HuH-7.5 (cell line): ENCODE measurements at places on chromosomes 16 and 17.

- DNase-seq: no peak
Observed at GRCh38 chr17:56781906-56782305, 51.8 kb downstream of the C17orf67 start.

DNA sequence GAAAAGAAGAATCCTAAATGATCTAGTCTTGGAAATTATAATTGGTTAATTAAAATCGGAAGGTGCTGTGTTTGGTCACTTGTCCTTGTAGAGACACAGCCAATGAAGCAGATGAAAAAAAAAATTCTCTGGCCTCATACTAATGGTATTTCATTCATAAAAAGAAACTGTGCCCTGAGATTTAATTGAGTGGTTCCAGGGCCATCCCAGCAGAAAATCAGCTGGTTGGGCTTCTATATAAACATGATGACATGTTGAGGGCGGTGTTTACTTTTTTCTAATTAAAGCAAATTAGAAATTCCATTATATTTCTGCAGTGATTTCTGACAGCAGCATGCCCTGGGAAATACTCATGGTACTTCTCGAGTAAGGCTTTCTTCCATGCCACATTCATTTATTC lies 191.9 kb upstream of the KCNJ16 start:
- no peak for DNase-seq

DNA sequence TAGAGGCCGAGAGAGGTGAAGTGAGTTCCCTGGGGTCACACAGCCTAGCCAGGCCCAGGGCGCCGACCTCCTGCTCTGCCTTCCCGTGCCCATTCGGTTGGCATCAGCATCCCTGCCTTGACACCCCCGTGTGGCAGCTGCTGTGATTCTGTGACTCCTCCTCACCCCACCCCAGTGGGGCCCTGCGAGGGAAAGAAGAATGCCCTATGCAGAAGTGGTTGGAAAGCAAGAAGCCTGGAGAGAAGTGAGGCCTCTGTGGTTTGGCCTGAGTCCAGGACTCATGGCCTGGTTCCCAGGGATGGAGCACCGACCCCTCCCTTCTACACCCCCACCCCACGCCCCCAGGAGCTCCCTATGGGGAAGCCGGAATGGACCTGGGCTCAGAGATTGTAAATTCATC lies 296.2 kb downstream of the SEC14L1 start:
- DNase-seq: no peak

DNA sequence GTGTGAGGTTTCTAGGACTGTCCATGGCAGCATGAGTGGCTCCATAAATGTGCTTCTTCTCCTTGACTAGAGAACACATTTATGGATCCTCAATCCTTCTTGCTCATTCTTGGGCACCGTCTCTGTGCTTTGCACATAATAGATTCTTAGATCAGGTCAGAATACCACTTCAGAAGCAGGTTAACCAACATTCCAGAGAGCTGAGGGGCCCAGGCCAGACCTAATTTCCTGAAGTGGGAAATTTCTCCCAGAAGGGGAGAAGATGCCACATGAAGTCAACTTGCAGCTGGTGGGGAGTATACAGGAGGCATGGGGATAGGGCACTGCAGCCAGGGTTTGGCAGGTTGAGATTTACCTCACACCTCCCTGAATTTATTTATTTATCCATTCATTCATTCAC lies 24.4 kb upstream of the VAT1L start:
- no peak for DNase-seq

GRCh38 chr17:56548661-56549060 lies 44.8 kb upstream of the NOG start:
- DNase-seq: no peak

DNA sequence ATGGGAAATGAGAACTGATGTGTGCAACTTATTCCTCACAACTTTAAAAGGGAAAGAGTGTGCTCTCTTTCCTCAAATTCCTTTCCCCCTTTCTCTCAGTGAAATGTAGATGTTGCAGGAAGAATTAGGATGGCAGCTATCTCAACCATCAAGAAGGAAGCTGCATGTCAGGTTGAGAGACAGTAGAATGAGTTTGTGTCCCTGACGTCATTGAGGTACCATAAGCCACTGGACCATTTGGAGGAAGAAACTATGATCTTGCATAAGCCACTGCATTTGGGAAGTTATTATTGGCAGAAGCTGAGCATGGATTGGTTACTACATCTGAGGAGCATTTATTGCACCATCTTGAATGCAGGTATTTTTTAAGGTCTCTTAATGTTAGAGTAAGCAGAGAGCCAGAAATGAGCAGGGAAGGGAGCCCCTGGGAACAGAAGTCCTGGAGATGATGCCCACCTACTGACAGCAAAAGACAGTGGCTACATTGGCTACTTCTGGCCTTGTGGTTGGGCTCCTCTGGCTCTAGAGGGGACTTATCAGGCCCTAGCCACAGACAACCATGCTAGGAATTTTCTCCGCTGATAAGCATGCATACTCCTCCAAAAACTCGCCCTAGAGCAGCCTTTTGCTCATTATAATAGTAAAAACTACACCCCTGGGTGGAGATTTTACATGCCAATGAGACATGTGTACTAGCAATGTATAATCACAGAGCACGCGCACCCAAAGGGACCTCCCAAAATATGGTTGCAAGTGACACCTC lies 249.0 kb upstream of the SALL1 start:
- no peak for DNase-seq

GRCh38 chr16:81492311-81492761 lies 47.7 kb downstream of the CMIP start:
- DNase-seq: no peak

DNA sequence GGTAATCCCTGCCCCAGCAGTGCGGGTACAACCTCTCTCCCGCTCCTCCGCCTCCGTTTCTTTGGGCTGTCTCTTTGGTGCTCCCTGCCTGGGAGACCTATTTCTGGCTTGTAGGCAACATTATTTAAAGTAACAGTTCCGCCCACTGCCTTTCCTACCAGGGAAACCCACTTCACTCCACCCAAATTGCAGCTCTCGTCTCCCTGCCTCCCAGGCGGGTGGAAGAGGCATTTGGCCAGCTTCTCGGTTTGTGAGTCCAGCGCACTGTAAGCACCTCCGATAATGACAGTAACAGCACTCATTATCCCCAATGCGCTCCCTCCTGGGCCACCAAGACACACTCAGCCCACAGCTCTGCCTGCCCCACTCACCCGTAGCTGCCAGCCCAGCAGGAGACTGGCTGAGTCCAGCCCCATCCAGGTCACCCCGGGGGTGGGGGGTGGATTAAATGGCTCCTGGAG lies 165.1 kb upstream of the CDC42EP4 start:
- no peak for DNase-seq

DNA sequence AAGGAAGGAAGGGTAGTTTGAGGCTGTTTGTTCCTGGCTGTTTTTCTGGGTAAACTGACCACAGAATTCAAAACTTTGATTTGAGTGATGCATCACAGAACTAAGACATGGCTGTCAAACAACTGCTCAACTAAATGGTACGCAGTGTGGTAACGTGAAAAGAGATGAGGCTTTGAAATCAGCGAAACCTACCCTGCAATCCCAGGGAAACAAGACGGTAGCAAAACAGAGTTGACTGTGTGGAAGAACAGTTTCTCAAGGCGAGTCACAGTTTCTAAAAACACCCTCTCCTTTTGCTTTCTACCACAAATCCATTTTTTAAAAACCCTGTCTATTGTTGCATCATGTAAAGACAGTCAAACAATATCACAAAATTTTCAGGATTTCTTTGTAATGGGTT lies 156.0 kb upstream of the MAF start:
- no peak for DNase-seq

DNA sequence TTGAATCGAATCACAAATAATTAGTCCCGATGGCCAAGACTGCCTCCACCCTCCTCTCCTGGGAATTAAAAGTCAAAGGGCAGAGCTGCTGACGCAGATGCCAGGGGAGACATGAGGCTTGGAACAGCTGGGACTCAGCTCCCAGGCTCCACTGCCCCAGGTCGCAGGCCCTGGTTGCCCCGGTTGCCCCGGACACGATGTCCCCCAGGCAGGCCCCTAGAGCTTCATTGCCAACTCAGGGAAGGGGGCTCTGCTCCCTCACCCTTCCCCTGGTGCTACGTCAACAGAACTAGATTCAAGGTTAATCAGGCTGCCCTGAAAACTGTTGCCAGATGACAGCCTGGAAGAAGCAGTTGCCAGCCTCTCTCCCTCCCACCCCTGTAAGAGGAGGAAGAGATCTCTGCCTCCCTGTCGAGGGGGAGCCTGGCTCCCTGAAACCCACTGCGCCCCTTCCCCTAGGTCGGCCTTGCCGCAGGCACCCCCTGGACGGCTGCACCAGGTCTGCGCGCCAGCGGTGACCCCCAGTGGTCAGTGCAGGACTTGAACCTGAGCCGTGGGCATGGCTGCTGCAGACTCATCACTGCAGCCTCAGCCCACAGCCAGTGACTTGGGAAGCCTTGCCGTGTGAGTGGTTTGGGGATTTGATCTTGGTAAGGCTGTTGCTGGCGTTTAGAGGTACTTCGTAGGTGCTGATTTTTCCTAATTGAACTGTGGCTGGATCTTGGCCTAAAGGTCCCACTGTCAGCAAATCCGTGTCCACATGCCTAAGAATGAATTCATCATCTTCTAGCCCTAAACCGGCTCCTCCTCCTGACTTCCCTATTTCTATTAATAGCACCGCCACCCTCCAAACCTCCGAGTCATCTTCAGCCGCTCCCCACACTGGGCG lies 84.1 kb upstream of the TOB1 start:
- peak; percentile 84 for DNase-seq

- peak; percentile 70 for DNase-seq
Observed at GRCh38 chr17:65100316-65101140, 36.6 kb upstream of the RGS9 start.

DNA sequence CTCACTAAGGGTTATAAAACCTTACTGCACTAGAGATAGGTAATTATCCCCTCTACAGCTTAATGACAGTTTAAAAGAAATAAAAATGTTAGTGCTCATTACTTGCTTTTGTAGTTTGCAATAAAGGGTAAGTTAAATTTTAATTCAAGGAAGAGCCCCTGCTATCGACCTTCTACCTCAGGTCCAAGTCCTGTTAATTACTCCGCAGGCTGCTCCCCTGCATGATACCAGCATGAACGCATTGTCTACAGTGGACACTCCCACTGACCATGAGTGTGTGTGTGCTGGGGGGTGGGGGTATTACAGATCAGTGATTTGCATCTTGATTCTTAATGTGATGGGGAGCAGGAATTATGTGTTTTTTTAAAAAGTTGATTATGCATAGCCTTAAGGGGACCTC lies 103.1 kb downstream of the AATF start:
- no peak for DNase-seq

- no peak for DNase-seq
Observed at GRCh38 chr17:29250666-29251065, 4.0 kb downstream of the CRYBA1 start.

DNA sequence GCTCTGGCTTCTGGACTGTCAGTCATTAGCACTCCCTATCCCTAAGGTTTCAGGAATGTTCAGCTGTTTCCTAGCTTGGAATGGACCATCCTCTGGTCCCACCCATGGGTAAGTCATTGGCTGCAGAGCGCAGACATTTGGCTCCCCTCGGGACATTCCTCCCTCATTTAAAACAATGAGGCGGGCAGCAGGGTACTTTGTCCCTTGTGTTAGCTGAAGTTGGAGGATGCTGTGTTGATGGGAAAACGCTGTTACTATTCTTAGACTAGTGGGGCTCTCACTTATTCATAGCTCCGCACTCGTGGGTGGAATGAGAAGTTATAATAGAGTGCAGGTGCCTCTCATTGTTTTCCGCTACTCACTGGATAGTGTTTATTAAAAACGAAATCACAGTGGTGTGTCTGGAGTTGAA lies 673.8 kb downstream of the WWOX start:
- no peak for DNase-seq

- DNase-seq: no peak
Observed at GRCh38 chr17:15274017-15274416, 8.9 kb upstream of the PMP22 start.

GRCh38 chr17:11486868-11487310 lies 111.4 kb upstream of the DNAH9 start:
- no peak for DNase-seq
